Nucleus accumbens (tissue), 56 donors: ENCODE measurements at places on chromosomes 7 and 10.

GRCh38 chr10:101565936-101566332 is 22.1 kb downstream of the POLL start:
- DNase-seq, result no peak

DNA sequence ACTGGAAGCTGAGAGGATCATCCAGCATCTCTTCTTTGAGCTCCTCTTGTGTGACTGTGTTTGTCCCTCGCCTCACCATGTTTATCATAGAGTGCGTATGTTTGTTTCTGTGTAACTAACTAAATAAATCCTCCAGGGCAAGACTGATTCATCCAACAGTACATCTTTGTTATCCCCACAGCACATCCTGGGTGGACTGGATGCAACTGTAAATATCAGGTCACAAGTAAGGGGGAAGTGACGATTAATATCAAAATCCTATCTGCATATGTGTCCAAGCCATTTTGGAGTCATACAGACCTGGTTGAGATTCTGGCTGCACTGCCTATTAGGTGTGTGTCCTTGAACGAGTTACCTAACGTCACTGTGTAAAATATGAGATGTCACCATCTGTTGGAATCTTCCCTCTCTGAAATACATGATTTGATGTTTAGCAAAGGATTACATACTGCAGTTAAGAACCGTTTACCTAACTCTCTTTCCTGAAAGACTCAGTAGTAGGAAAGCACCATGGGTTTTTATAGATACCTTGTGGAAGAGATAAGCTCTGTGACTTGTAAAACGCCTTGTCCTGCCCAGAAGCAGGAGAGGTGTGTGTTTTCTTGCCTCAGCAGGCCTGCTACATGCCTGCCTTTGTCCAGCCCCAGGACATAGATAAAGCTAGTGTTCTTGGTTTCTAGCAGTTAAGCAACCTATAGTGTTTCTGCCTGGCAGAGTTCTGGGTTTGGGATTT is 25.8 kb downstream of the WBP1L start:
- DNase-seq, result no peak

DNA sequence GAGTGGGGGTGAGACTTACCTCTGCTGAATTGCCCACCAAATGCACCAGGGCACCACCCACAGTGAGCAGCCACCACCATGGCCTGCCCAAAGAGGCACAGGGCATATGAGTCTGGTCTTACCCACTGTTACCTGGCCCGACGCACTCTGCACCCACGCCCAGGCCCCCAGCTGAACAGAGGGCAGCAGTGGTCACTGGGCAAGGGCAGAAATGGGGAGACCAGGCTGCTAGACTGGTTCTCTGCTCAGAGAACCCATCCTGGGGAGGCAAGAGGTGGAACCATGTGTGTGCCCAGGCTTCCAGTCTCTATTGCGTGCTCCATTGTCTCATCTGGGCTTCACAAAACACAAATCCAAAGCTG is 39.4 kb upstream of the DAGLB start:
- DNase-seq, result no peak

GRCh38 chr7:20201380-20201779 is 15.8 kb downstream of the MACC1 start:
- DNase-seq, result no peak

GRCh38 chr7:65387891-65388290 is 14.2 kb downstream of the ZNF92 start:
- no peak for DNase-seq

DNA sequence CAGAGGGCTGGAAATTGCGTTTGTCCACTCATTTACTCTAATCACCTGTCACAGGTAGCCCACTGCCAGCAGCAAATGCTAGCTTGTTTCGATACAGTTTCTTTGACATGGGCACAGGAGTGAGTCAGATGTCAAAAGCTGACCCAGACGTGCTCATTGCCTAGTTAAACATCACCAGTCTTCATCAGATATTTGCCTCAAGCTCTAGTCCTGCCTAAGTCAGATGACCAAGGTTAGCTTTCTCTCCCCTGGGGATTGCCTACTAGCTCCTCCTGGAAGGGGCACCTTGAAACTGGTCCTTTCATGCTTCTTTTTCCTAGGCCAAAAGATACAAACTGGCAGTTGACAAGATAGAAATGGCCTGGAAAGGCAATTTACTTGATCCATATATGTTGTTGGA is 35.2 kb downstream of the GPAM start:
- no peak for DNase-seq

- DNase-seq, result no peak
Observed at GRCh38 chr10:80406204-80406603, 2.1 kb upstream of the PRXL2A start.

- peak; percentile 33 for DNase-seq
Observed at GRCh38 chr7:23012908-23013714, 819 bp downstream of the HYCC1 start.

DNA sequence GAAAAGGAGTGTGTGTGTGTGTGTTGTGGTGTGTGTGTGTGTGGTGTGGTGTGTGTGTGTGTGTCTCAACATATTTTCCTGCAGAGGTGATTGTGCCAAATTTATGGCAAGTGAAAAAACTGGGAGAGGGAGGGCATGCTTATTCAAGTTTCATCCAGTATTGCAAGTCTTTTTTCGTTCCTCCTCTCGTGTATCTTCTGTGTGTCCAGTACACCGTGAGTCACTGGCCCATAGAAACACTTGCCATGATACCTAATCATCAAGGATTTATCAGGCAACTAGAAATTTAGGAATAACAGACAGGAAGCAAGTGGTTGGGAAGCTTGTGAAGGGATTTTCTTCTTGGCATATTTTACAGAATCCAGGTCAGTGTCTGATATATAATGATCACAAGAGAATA is 820.5 kb downstream of the GATA3 start:
- no peak for DNase-seq

DNA sequence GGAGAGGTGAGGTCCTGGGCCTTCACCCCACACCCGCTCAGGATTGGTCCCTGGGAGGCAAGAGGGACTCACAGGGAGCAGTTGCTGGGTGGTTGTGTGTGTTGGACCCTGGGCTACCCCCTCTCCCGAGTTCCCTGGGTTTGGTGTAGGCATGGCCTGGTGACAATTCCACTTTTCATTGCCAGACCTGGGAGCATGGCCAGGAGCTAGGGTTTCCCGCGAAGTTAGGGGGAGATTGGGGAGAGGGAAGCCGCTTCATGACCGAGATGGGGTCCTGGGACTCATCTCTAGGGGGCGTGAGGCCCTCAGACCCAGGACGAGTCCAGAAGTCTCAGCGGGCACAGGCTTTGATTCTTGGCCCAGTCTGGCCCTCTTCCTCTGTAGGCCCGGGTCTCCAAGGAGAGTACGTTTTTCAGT is 606 bp downstream of the PALD1 start:
- no peak for DNase-seq

GRCh38 chr10:75899816-75900390 is 468.5 kb downstream of the LRMDA start:
- DNase-seq, result no peak

DNA sequence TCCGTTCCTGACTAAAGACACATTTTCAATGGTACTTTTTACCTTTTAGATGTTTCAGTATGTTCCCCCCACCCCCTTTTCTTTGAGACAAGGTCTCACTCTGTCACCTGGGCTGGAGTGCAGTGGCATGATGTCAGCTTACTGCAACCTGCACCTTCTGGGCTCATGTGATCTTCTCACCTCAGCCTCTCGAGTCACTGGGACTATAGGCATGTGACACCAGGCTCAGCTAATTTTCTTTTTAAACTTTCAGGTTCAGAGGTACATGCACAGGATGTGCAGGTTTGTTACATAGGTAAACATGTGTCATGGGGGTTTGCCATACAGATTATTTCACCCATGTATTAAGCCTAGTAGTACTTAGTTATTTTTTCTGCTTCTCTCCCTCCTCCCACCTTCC is 99.3 kb upstream of the RPA3 start:
- DNase-seq, result no peak

DNA sequence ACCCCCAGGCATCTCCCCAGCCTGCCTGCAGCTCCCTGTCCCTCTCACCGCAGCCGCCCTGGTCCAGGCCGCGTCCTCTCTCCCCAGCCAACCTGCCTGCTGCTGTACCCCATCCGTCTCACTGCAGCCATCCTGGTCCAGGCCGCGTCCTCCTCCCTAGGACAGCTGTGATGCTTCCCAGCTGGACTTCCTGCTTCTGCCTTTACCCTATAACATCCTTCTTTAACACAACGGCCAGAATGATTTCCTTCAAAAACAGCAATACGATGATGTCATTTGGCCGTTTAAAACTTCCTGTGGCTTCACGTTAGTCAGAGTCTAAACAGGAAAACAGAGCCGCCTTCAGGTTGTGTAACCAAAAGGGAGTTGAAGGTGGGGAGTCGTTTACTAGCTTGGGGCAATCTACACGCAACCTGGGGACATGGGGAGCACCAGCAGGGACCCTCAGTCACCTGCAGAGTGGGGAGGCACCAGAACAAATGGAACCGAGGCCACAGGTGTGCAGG is 32.2 kb upstream of the ZFAND2A start:
- DNase-seq, result no peak

- no peak for DNase-seq
Observed at GRCh38 chr7:151110941-151111645, 24.8 kb downstream of the AGAP3 start.

- DNase-seq, result no peak
Observed at GRCh38 chr10:4767033-4767814, 58.8 kb upstream of the AKR1E2 start.

DNA sequence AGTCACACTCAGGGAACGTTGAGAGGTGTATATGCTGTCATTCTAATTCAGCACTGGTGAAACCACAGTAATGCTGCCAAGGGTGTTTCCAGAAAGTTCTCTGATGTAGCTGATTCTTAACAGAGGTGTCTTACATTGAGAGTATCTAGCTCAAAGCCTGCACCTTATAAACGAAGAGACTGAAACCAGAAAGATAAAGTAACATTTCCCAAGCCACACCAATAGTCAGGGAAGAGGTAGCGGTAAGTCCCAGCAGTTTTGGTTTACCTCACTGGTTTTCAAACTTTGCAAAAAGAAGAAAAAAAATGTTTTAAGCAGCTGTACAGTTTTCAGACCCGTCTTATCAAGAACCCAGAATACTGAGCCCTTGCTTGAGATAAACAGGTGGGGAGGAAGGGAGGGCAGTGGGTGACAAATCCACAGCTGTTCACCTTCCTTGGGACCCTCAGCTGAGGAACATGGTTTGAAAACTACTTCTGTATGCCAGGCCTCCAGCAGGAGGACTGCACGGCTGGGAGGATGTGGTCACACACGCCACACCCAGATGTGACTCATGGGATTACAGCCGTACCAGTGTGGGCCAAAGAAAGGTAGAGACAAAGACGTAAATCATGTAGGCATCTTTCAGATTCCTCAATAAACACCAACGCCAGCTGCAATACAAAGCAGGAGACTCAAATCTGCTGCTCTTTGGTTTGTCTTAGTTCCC is 63.9 kb upstream of the GSDME start:
- DNase-seq, result no peak

DNA sequence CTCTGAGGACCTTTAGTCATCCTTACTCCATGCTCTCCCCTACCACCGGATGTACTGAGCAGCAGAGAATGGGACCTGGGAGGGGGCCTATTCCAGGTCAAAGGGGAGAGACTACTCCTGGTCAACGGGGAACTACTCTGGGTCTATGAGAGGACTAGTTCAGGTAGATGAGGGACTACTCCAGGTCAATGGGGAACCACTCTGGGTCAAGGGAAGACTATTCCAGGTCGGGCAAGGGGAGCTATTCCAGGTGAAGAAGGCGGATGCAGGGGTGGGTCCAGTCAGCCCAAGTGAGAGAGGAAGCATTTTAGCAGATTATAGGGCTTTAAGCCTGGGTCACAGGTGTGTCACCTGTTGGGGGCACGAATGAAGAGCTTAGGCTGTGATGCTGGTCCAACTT is 35.4 kb downstream of the CCM2 start:
- no peak for DNase-seq

DNA sequence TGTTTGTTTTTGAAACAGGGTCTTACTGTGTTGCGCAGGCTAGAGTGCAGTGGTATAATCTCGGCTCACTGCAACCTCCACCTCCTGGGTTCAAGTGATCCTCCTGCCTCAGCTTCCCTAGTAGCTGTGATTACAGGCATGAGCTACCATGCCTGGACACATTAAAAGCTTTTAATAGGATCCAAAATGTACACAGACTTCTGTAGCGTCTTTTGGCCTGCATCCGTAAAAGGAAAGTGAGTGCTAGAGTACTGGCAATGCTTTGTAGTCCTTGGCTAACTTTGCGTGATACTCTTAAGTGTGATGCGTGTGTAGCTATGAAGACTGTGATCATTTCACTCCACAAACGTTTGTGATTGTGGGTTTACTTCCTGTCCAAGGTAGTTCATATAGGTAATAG is 13.3 kb downstream of the ZRANB1 start:
- DNase-seq, result no peak

- DNase-seq, result no peak
Observed at GRCh38 chr10:46250481-46250880, 36.3 kb upstream of the ANTXRL start.

- DNase-seq, result no peak
Observed at GRCh38 chr7:18995270-18995671, 122.2 kb downstream of the TWIST1 start.

GRCh38 chr10:126309228-126309883 is 78.9 kb downstream of the ADAM12 start:
- DNase-seq, result no peak
